ENCODE measurements at places on chromosomes 2 and 18.

- peak; percentile 62 for DNase-seq
Measured at GRCh38 chr2:132632000-132632649, 37.9 kb downstream of the LYPD1 start.

DNA sequence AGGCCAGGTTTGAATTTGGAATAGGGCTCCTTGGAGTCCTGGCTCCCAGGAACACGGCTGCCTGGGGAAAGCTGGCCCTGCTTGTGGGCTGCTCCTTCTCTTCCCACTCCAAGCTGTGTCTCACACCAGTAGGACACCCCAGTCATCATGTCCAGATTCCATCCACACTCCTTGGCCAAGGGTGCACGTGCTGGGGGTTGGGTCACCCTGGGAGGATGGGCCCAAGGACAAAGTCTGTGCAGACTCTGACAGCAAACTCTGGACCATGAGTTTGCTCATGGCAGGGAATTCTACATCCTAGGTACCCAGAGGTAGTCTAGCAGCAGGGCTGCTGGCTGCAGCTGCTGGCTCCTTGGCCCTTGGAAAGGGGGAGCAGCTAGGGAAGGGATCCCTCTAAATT lies 102.4 kb upstream of the EPAS1 start:
- no peak for DNase-seq

- peak; percentile 94 for DNase-seq
Measured at GRCh38 chr2:238096311-238097011, 3.7 kb upstream of the ESPNL start.

- DNase-seq = no peak
Measured at GRCh38 chr2:202695166-202695565, 60.4 kb downstream of the FAM117B start.

- DNase-seq = no peak
Measured at GRCh38 chr18:63440219-63440618, 17.9 kb upstream of the VPS4B start.

DNA sequence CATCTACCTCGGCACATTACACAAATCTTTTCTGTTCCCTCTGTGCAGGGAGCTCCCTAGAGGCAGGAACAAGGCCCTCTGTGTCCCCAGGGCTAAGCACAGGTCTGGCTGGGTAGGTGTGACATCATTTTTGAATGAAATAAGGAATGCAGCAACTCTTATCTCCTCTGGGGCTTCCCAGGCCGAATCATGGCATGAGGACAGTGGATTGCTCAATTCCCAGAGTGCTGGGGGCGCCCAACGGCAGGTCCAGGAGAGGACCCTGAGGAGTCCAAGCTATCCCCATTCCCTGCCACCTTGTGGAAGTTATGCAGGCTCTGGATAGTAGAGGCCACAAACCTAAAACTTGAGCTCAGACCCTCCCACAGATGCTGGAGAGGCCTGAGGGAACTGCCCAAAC lies 158.0 kb upstream of the RAB6C start:
- no peak for DNase-seq

- DNase-seq = no peak
Measured at GRCh38 chr2:74767618-74768017, 66.3 kb upstream of the HK2 start.

DNA sequence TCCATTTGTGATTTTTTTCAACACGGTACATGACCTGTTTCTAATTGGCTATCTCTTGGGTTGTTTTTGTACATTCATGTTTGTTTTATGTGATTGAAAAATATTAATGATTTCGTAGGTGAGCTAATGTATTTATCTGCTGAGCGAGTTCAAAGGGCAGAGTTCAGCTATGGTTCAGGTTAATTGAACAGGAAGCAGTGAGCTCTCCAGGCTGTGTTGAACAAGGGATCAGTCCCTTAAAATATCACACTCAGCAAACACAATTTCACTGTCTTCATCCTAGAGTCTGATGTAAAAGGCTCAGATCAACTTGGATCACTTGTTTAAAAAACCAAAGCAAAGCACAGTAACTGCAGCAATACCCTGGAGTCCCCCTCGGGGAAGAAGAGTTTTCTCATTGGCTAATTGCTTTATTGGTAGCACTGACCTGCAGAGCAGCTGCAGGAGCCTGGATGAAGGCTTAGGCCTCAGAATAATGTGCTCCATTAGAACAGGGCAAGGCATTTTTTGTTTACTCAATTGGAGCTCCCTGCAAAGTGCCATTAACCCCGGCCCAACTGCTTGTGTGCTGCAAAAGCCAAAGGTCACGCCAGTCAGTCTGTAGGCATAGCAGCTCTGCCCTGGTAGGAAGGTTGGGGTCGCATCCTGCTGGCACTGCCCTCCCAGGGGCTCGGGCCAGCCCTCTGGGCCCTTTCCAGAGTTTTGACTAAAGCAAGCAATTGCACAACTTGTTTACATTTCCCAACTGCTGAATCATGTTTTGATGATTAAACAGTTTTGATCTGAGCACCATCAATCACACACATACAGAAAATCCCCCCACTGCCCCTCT lies 10.5 kb downstream of the ONECUT2 start:
- DNase-seq = no peak

DNA sequence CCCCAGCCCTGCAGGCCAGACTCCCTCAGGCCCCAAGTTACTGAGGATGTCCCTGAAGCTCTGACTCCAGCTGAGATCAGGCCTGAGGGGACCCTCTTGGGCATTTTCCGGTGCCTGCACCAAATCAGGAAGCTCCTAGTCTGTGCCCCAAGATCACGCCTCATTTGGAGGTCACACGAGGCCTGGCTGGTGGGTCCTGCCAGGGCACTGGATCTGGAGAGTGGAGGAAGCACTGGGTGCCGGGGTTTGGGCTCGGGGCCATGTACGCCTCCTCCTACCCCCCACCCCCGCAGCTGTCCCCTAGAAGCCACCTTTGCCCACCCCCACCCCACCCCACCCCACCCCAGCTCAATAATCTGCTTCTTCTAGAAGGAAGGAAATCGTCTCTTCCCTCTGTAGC lies 16.2 kb downstream of the SH2D6 start:
- no peak for DNase-seq

DNA sequence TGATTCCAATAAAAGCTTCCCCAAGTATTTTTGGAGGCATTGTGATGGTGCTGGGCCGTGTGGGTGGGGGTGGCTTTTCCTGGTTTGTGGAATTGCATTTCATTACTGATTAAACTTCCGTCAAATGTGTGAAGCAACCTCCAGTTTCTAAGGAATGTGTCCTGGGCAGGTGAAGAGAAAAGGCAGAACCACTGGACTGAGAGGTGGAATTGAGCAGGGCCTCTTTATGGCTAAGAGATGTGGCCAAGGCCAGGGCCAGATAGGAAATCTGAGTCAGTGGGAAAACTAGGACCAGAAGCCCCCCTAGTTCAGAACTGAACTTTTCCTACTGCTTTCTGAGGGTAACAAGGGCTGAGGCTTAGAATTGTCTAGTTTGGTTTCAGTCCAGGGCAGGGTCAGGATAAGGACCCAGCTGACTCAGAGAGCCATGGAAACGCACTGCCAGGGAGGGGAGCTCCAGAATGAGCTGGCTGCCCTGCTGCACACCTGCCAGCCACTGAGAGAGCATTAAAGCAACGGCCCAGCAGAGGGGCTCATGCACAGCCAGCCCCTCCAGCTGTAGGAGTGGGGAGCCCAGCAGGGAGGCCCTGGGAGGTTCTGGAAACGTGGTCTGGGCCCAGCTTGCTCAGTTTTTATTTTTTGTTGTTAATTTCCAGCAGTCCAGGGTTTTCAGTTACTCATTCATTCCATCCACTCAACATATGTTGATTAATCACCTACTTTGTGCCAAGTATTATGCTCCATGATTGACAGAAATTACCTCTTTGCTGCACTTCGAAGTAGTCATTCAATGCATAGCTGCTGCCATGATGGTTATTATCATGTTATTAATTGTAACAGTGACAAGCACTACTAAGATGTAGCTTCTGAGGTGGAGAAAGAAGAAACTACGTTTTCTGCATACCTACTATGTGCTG lies 156.1 kb downstream of the MSH2 start:
- no peak for DNase-seq

GRCh38 chr2:223905996-223906395 lies 39.1 kb downstream of the WDFY1 start:
- no peak for DNase-seq

DNA sequence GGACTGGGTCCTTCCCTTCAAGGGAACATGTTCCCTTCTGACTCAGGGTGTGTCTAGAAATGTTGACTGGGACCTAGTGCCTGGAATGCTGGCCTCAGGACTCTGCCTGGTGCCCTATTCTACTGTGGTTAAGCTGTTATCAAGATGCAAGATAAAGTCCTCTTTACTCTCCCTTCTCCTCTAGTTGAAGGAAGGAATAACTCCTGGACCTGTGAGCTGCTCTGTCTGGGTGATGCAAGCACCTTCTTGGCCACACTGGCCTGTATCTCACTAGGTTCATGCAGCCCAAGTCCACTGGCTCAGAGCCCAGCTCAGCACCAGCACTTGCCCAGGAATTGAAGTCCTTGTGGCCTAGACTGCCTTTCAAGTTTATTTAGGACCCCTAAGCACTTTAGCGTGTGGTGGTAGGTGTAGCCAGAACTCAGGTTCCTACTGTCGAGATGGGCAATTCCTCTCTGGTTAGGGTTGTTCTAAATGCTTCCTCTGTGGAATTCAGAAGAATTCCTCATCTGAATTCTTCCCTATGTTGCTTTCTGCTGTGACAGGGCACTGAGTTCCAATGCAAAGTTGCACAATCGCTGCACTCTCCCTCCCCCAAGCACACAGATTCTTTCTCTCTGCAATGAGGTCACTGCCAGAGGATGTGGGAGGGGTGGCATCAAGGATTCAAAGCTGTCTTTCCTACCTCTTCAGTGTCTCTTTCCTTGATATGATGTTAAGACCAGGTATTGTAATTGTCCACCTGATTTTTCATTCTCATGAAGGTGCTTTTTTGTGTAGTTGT lies 54.7 kb downstream of the VWC2L start:
- no peak for DNase-seq

Measured in dorsolateral prefrontal cortex (tissue), 122 donors.